IMR-90 (cell line): ENCODE measurements at places on chromosomes 13 and 19. TPM values are rescaled to one million over a fixed set of nuclear protein-coding genes. Genes with fewer than 3 reads are reported as not detected.

Gene ZFP14
- 2.0 and 2.2 TPM in 2 replicates for total RNA-seq

Gene SYNE4
- total RNA-seq = not detected in 2 replicates

Gene IL17D
- total RNA-seq = 0.56 and 0.72 TPM in 2 replicates

Gene MTUS2
- total RNA-seq = under 0.01 TPM in 1 of 2 replicates, not detected in the other

Gene MEIOSIN
- total RNA-seq = not detected in 2 replicates

Gene PGLYRP2
- not detected in 2 replicates for total RNA-seq

Gene COG6
- 37.5 and 46.1 TPM in 2 replicates for total RNA-seq

Gene ZNF709
- 3.8 and 4.2 TPM in 2 replicates for total RNA-seq

Gene FLT1
- 10.0 and 10.4 TPM in 2 replicates for total RNA-seq

Gene EXOSC5
- 11.4 and 19.0 TPM in 2 replicates for total RNA-seq

Gene ARRDC2
- total RNA-seq = 1.4 and 1.9 TPM in 2 replicates

Gene TMEM86B
- total RNA-seq = 0.18 and 0.28 TPM in 2 replicates

Gene LHB
- not detected in 2 replicates for total RNA-seq

Gene ELSPBP1
- total RNA-seq = not detected in 2 replicates

Gene CALR3
- not detected in 2 replicates for total RNA-seq

Gene IRGQ
- 9.0 and 10.8 TPM in 2 replicates for total RNA-seq

Gene SHC2
- total RNA-seq = under 0.01 TPM in 1 of 2 replicates, not detected in the other

Gene CASP14
- not detected in 2 replicates for total RNA-seq

Gene LHFPL6
- total RNA-seq = 24.7 and 25.3 TPM in 2 replicates

Gene PDE4C
- total RNA-seq = 0.18 TPM in 1 of 2 replicates, not detected in the other

Gene NLRP9
- not detected in 2 replicates for total RNA-seq

Gene EML2
- total RNA-seq = 11.1 and 11.8 TPM in 2 replicates

Gene EVI5L
- 12.7 and 15.0 TPM in 2 replicates for total RNA-seq

Gene NMRK2
- total RNA-seq = not detected in 2 replicates

Gene ZNF606
- 9.0 and 9.4 TPM in 2 replicates for total RNA-seq

Gene ZNF677
- 7.0 and 7.5 TPM in 2 replicates for total RNA-seq

Gene TINCR
- not detected in 2 replicates for total RNA-seq
